ENCODE measurements at places on chromosomes 1 and 21.

DNA sequence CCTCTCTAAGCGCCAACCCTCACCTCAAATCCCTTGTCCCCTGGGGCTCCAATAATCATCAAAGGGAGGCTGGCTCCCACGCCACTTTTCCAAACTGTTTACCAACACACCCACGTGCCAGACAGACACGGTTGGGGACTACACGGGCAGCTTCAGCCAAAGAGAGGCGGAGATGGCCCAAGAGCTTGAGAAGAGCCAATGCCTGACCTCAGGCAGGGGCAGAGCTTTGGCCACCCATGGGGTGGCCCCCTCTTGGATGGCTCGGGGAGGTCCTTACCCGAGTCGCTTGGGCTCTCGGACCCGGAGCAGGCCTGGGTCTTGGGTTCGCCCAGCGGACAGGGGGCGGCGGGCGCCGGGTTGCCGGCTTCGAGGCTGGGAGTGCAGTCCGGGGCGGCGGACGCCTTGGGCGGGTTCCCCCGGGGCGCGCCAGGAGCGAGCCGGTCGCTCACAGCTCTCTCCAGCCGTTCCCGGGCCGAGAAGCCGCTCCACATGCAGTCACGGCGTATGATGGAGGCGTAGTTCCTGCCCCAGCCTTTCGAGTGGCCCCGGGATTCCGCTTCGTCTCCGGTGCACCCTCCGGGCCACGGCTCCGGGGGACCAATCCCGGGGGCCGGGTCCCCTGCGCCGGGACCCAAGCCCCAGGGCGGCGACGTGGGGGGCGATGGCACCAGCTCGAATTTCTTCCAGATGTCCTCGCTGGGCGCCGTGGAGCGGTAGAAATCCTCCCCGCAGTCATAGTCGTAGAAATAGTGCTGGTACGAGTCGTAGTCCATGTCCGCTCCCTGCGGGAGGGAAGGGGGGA, 854 bp downstream of the MYCL start:
- DNase-seq: no peak

DNA sequence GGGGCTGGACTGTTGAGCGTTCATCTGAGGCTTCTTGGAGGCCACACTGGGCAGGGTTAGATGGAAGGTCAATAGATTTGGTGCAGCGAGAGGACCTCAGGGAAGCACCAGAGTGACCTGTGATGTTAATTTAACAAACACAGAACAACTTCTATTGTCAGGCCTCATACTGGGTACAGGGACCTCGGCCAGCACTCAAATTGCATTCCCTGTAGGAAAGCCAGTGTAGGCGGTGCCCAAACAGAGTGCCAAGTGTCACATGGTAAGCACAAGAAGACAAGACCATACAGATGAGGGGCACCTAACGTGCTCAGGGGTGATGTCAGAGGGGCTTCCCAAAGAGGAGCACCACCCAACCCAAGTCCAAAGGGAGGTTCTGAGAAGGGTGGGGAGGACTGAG, 1.3 kb downstream of the TMEM269 start:
- no peak for DNase-seq

DNA sequence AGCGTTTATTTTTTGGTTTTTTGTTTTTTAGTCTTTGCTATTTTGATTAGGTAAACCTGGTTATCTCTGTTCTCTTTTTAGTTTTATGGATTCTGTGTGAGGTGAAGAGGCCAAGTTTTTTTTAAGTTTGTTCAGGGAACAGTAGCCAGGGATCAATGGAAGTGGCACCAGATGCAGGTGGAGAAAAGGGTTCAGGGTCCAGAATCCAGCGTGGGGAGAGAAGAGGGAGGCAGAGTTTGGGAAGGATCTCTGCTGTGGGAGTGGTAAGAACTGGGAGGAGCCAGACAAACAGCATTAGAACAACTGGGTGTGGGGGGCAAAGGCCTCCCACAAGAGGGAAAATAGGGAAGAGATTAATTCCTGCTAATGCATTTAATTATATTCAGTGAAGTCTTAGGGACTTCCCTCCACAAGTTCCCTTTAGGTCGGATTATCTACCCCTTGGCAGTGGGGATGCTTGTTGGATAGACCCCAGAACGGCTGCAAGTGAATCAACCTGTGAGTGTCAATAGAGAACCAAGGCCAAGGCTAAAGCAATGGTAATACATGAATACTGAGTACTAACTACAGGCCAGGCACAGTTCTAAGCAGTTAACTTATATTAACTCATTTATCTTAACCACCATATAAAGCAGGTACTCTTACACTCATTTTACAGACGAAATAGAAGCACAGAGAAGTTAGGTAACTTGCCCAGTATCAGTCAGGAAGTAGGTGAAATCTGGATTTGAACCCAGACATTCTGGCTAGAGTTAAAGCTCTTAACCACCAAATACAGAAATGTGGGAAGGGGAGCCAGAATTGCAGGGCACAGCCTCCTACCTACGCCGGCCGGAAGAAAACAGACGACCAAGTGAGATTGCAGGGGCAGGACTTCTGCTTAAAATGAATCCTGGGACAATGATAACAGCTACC, 498 bp downstream of the GNAT2 start:
- no peak for DNase-seq

DNA sequence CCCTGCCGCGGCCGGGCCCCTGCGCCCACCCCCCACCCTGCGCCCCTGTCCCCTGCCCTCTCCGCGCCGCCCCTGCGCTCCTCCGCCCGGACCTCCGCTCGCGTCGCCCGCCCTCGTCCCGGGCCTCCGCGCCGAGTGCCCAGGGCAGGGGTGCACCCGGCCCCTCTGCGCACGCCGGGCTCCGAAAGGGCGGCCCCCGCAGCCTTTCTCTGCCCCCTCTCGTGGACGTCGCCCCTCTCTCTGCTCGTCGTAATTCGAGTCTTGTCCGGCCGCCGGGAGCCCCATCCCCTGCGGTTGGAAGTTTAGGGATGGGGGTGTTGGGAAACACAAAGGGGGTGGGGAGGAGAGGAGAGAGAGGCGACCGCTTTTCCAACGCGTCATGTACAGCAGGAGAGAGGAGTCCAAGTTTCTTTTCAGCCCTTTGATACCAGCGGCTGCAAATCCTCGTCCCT, 407 bp downstream of the GALNT2 start:
- no peak for DNase-seq

GRCh38 chr1:109267743-109268300, 15.1 kb downstream of the PSRC1 start:
- no peak for DNase-seq

- DNase-seq: no peak
Measured at GRCh38 chr1:168477792-168478191, 66.0 kb downstream of the XCL2 start.

- DNase-seq: no peak
Measured at GRCh38 chr1:45403718-45404117, 63.5 kb upstream of the MUTYH start.

- no peak for DNase-seq
Measured at GRCh38 chr21:42364304-42364865, 1.9 kb downstream of the TFF1 start.

DNA sequence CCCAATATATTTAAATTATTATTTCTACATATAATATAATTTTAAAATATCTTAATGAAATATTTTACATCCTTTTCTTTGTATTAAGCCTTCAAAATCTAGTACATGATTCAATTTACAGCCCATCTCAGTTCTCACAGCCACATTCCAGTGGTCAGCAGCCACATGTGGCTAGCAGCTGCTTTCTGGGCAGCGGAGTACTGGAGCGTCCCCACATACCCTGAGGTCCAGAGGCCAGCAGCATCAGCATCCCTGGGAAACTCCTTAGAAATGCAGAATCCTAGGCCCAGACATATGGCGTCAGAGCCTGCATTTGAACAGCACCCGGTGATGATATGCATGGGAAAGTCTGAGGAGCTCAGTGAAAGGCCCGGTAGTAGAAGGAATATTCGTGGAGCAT, 8.6 kb upstream of the LHX4 start:
- DNase-seq: no peak

DNA sequence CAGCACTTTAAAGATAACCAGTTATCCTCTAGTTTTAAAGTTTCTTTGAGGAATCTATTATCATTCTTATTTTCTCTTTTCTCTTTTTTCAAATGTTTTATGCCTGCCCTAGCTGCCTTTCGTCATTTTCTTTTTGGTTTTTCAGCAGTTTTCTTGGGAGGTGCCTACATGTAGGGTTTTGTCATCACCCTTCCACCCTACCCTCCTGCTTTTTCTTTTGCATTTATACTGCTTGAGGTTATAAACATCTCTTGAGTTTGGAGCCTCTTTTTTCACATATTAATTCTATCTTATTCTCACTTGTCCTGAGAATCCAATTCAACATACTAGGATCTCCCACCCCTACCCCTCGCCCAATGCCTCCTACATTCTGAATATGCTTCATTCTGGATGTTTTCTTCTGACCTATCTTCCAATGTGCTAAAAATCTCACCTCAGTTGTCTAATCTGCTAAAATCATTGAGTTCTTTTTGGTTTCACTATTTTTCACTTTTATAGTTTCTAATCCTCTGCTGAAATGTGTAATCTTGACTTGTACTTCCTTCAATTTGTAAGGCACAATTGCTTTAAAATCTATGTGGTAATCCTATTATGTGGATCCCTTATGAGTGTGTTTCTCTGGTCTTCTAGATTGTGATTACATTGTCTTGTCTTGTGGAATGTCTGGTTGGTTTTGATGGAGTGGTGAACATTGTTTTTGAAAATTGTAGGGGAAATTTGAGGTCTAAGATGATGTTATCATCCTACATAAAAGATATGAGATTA, 38.7 kb downstream of the MIA3 start:
- no peak for DNase-seq

GRCh38 chr1:116316373-116316772, 56.7 kb upstream of the ATP1A1 start:
- no peak for DNase-seq

GRCh38 chr1:201556841-201557571, 18.1 kb downstream of the NAV1 start:
- no peak for DNase-seq

DNA sequence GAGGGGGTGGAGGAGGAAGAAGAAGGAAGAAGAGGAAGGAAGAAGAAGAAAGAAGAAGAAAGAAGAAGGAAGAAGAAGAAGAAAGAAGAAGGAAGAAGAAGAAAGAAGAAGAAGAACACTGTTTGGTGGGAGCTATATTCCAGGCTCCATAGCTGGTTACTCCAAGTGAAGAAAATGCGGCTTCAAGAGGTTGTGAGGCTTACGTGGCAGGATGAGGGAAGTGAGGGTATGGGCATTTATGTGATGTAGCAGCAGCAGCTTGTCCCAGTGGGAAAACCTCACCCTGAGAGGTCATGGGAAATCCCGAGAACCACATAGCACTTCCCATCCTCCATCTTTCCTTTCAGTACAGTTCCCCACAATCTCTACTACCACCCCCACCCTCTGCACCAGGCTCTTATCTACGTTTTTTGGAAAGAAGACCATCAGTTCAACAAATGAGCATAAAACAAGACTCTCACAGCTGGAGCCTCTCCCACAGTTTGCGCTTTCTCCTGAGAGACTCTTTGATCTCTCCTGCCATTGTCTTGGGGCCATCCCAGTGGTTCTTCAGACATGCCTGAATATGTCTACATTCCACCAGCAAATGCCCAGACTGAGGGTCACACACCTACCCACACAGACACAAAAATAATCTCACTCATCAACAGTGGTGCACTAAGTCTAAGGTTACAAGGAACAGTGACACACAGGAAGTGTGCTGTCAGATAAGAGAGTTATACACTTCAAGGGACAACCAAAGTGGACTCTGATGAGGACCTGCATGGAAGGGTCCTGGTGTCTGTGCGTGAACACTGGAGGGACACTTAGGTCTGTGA, 77.9 kb upstream of the KCNJ15 start:
- no peak for DNase-seq

GRCh38 chr1:9746651-9747050, 77.1 kb downstream of the CLSTN1 start:
- no peak for DNase-seq

DNA sequence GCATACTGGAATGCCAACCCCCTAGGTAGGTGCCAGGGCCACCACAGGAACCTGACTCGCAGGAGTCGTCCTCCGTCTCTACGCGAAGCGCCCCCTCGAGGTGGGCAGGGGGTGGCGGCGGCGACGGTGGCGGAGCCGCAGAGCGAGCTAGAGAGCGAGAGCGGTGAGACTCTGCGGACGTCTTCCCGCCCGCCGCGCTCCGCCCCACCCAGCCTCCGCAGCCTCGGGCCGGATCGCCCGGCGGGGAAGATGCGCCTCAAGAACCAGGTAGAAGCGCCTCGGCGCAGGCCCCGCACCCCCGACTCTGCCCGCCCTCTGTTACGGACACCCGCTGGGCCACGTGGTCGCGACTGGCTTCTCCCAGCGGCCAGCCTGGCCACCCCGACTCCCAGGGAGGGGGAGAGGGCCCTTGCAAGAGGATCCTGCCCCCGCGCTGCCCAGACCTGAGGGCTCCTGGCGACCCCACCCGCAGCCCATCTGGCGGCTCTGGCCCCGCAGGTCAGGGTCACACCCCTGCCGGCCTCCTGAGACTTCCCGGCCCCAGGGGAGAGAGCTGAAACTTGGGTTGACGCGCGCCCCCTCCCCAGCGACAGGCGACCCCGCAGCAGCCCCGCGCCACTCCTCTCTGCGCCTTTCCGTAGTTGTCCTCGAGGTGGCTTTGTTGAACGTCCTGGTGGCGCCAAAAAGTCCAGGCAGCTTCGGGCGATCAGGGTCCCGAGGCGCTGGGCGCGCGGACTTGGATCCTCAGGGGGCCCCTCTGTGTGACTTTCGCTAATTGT, 24.4 kb upstream of the AGBL4 start:
- DNase-seq: no peak

DNA sequence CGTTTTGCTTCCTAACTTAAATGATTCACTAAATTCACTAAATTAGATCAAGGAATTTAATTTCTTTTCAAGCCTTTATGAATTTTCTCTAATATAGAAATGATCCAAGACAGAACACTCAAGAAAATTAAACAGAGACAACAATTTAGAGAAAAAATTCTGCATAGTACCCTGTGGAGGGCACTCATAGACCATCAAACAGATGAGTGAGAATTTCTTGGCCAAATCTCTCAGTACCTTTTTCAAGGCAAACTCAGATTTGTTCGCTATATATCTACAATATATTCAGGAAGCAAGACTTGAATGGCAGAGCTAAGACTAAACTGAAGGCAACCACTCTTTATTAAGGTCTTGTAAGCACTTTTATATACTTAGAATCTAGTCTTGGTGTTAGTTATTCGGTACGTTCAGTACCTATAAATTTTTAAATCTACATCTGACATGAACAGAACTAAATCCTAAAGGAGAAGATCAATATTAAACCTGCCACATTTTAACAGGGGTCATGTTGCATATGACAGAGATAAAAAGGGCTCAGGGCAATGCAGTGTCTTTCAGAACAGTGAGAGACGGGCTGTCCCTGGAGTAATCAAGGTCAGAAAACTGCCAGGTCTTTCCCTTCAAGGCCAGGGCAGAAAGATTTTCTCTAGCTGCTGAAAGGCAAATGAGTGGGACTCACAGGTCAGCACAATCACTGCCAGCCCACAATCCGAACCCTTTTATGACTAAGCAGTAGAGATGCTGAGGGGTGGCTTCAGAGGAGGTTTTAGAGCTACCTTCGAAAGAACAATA, 118.8 kb upstream of the TMPRSS15 start:
- no peak for DNase-seq

- no peak for DNase-seq
Measured at GRCh38 chr1:236176337-236177336, 34.3 kb downstream of the GPR137B start.

DNA sequence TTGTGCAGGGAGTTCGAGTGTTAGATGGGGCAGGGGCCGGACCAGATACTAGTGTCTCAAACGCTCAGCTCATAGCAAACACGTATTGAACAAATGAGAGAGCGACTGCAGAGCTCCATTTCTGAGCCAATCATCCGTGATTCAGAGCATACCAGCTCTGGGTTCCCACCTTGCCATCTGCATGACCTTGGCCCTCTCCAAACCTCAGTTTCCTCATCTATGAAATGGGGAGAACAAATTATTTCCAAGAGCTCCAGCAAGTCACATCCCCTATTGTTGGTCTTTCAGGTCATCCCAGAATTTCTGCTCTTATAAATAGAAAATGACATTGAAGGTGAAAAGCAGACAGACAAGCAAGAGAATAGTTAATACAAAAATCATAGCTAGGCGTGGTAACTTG, 10.2 kb upstream of the RUNX3 start:
- no peak for DNase-seq

Measured in skeletal muscle cell (primary cell).